Colonic mucosa (tissue), 4 donors: ENCODE measurements at places on chromosomes 4 and X.

- no peaks in the 10 kb centered on the region for H3K36me3 ChIP-seq
- H3K4me1 ChIP-seq = no peaks in the 10 kb centered on the region
- H3K27ac ChIP-seq = no peak overlapping the region
- no peaks in the 10 kb centered on the region for H3K27me3 ChIP-seq
Observed at GRCh38 chr4:71185037-71185436, 153.8 kb upstream of the SLC4A4 start.

DNA sequence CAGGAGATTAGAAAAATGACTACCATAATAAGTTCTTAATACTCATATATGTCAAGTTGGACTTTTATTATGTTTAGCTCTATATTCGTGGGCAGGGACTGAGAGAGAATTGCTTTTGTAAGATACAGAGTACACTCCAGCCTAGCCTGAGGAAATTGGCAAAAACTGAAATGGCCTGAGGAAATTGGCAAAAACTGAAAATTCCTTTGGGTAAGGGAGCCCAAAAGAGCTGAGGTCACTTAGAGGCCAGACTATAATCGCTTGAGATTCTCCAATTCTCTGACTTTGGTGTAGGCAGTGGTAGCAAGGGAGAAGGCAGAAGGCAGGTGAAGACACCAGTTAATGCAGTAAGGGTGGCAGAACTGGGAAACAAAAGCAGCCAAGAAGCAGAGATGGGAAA is 124.5 kb upstream of the HCCS start:
- no peaks in the 10 kb centered on the region for H3K27me3 ChIP-seq
- no peak for DNase-seq
- H3K27ac ChIP-seq = no peak overlapping the region
- no peaks in the 10 kb centered on the region for H3K36me3 ChIP-seq

- no peaks in the 10 kb centered on the region for H3K36me3 ChIP-seq
- no peak overlapping the region for H3K27ac ChIP-seq
- no peak for DNase-seq
- no peaks in the 10 kb centered on the region for H3K27me3 ChIP-seq
- no peak overlapping the region for H3K4me3 ChIP-seq
Observed at GRCh38 chrX:42739741-42740140, 38.2 kb downstream of the PPP1R2C start.

GRCh38 chrX:39936886-39937770 is 160.6 kb downstream of the BCOR start:
- H3K27me3 ChIP-seq = peaks cover 3% of the 10 kb centered on the region
- no peaks in the 10 kb centered on the region for H3K4me1 ChIP-seq
- DNase-seq = no peak
- H3K36me3 ChIP-seq = no peaks in the 10 kb centered on the region
- H3K4me3 ChIP-seq = no peak overlapping the region

DNA sequence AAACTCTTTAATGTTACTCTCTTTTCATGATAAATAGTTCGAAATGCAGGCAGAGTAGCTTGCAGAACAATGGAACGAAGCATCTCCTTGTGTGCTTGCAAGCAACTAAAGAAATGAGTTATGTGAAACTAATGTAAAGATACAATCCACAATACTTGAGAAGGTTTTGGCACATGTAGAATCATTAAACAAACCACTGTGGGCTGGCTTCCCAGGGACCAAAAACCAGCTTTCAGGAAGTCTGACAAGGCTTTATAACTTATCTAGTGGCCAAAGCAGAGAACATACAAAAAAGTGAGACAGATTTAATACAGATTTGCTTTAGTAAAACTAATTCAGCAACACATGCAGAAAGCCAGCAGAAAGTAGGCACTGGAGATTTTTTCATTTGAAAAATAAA is 1673.8 kb upstream of the AGA start:
- H3K36me3 ChIP-seq = no peaks in the 10 kb centered on the region
- no peak overlapping the region for H3K4me3 ChIP-seq
- no peak for DNase-seq
- H3K27ac ChIP-seq = no peak overlapping the region
- no peaks in the 10 kb centered on the region for H3K4me1 ChIP-seq

DNA sequence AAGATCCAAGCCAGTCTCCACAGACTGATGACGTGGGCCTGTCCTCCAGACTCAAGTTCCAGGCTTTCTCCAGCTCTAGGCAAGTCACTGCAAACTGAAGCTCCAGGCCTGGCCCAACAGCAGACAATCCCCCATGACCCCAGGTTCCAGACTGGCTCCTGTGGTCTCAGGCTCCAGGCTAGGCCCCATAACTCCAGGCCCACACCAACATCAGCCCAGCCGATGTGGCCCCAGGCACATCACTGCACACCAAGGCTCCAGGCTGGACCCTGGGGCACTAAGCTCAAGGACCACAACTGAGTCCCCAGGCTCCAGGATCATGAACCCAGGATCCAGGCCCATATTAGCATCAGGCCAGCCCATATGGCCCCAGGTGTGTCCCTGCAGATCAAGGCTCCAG is 143.6 kb downstream of the COX7B2 start:
- no peak overlapping the region for H3K4me3 ChIP-seq
- no peaks in the 10 kb centered on the region for H3K4me1 ChIP-seq
- H3K36me3 ChIP-seq = no peaks in the 10 kb centered on the region
- DNase-seq = no peak
- no peak overlapping the region for H3K27ac ChIP-seq

DNA sequence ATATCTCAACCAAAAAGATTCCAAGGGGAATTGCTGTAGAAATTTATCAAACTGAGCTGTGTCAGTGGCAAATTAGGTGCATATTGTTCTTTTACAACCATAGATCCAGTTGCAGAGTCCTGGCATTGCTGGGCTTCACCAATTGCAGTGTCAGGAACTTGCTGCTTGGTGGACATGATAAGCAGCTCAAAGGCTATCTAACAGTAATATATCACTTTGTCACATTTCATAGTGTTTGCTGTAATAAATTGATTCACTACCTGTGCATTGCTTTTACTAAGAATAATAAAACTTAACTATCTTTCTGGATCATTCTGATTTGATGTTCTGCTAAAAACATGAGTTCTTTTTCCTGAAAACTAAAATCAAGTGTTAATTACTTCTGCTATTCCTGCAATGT is 30.9 kb upstream of the ACE2 start:
- no peaks in the 10 kb centered on the region for H3K4me1 ChIP-seq
- H3K27me3 ChIP-seq = no peaks in the 10 kb centered on the region
- DNase-seq = no peak
- no peak overlapping the region for H3K4me3 ChIP-seq
- H3K27ac ChIP-seq = no peak overlapping the region
- H3K36me3 ChIP-seq = no peaks in the 10 kb centered on the region
